ENCODE measurements at places on chromosomes 2 and 18.

DNA sequence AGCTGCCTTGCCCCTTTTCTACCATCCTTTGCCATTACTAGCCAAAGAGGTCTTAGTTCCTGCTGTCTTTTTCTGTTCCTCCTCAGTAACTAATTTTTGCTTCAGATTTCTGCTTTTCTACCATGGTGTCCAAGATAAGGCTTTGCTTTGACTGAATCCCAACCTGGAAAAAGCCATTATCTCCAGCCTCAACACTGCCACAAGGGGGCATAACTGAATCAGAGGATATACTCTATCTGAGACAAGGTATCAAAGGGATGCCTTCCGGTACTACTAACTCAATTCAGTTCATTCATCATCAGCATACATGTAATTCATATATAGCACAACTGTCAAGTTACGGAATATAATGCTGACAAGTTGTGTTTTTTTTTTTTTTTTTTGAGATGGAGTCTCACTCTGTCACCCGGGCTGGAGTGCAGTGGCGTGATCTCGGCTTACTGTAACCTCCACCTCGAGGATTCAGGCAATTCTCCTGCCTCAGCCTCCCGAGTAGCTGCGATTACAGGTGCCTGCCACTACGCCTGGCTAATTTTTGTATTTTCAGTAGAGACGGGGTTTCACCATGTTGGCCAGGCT is 11.4 kb downstream of the OSGEPL1 start:
- peak; percentile 65 for DNase-seq

GRCh38 chr2:70510313-70510712 is 43.3 kb downstream of the TGFA start:
- DNase-seq: peak; percentile 56

DNA sequence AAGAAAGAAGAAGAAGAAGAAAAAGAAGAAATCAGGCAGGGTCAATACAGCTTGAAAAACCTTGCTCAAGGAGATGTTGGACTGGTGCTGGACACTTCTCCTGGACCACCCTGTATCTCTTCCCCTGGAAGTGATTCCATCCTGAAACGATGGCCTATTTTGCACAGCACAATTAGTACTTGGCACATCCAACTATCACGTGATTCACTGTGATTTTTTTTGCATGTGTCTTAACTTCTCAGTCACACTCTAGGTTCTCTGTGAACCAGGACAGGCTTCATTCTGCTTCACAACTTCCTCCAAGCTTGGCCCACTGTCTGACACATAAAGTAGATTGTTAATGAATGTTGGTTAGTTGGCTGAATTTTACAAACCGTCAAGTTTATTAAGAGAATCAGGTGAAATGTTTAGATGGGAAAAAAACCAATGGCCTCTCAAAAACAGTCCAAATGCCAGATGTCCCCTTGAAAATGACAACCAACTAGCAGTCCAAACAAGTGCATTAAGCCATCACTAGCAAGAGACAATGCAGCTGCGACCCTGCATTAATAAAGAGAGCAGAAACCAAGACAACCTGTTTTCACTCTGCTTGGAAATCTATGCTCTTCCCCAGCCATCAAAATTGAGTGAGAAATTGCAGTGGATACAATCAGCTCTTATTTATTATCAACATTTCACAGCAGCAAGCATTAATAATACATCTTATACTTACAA is 300.0 kb upstream of the CHAC2 start:
- no peak for DNase-seq

- no peak for DNase-seq
Measured at GRCh38 chr2:231387904-231388724, 7.4 kb upstream of the B3GNT7 start.

DNA sequence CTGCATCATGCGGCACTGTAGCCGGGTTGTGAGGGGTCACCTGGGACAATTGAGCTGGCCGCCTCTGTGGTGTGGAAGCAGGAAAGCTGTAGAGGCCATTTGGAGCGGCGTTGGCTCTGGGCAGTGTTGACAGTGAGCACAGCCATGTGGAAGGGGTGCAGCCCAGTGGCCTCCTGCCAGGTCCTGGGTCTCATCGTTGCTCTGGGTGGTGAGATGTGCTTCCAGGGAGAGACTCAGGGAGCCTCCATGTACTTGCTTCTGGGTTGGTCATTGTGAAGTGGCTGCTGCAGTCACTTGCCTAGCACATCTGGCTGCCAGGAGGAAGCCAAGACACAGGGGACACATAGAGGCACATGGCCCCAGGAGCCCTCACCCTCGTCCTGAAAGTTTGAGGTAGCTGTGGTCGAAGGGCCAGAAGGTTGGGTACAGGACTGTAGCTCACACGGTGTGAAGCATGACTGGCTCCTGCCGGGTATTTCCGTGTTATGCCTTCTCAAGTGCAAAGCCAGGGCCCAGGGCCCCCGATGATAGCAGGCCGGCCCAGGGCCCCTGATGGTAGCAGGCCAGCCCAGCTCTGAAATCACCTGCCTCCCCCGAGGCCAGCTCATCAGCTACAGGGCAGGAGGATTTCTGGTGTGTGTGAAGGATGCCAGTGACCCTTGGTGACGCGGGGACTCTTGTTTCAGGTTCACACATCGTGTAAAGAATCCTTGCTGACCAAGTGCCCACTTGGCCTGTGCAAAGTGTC is 82.6 kb downstream of the DGKD start:
- DNase-seq: no peak

- no peak for DNase-seq
Measured at GRCh38 chr18:71324356-71324755, 1035.5 kb downstream of the SOCS6 start.

- no peak for DNase-seq
Measured at GRCh38 chr2:217151509-217152206, 291.8 kb upstream of the TNP1 start.

DNA sequence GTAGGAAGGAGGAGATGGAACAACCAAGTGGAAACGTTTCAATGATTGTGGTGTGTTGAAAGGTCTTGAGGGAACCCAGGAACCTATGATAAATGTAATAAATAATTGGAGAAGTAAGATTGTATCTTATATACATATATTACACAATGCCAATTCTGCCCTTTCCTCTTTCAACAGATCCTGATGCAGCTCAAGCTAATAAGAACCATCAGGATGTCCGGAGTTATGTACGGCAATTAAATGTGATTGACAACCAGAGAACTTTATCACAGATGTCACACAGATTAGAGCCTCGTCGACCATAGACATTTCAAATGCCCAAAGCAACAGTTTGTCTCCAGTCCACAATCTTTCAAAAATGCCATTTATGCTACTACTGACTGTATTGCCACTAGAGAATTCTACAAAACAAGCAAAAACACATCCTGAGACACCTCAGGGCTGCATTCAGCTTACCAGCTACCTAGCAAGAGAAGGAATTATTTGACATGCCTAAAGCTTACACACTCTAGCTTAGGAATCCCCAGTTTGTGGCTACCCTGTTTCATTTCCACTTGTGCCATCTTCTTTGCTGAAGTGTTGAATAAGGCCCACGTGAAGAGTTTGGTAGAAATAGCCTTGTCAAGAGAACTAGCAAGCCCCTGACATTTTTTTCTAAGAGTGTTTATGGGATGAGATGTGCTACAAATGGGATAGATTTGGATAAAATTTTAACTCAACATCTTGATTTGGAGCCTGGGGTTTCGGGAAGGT is 24.0 kb upstream of the MAP3K20 start:
- no peak for DNase-seq

- DNase-seq: no peak
Measured at GRCh38 chr18:26511339-26512071, 36.8 kb downstream of the KCTD1 start.
